ENCODE measurements at places on chromosomes 7 and 10.

DNA sequence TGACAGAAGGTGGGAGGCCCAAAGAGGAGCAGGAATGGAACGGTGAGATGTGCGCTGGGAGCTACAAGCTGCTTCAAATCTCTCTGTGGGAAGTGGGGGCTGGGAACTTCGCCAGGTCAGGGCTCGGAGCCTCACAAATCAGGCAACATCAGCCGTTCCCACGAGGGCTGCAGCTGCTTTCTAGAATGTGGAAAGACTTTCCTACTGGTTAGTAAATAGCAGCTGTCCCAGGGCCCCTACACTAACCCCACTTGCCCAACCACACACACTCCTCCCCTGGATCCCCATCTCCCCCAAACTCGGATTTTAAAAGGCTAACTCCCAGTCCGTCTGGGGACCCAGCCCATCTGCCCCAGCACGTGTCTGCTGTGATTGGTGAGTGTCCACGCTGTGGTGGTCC lies 40.6 kb upstream of the PITRM1 start:
- no peak for DNase-seq

- DNase-seq: no peak
Measured at GRCh38 chr10:118692872-118693271, 61.9 kb downstream of the CACUL1 start.

DNA sequence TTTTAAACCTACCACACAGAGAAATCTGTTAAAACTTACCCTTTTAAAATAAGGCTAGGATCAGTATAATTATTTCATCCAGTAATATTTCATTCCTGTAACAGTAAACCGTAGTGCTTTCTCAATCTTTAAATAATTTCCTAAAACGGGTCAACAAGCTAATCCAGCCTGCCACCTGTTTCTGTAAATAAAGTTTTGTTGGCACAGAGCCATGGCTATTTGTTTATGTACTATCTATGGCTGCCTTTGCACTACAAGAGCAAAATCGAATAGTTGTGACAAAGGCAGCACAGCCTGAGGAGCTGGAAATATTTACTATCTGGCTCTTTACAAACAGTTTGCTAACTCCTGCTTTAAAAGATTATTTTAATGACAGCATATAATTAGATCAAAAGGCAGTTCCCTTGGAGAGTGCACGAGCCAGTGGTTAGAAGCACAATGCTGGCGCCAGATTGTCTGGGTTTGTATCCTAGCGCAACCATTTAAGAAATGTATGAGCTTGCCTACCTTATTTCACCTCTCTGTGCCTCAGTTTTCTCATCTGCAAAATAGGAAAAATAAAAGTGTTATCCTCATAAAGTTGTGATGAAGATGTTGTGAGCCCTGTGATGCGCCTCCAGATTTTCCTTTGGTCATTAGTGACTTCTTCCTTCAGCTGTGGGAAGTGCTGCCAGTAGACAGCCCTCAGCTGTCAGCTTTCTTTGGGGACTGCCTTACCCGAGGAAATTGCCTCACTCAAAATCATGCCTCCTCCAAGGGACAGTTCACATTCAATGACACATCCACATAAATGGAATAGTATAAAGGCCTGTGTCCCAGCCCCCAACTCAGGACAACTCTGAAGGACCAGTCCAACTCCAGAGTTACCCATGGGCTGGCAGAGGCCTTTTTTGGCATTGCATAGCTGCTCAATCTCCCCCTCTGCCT lies 11.8 kb upstream of the MIOS start:
- peak; percentile 85 for DNase-seq

- no peak for DNase-seq
Measured at GRCh38 chr10:112365014-112365432, 8.9 kb upstream of the ACSL5 start.

DNA sequence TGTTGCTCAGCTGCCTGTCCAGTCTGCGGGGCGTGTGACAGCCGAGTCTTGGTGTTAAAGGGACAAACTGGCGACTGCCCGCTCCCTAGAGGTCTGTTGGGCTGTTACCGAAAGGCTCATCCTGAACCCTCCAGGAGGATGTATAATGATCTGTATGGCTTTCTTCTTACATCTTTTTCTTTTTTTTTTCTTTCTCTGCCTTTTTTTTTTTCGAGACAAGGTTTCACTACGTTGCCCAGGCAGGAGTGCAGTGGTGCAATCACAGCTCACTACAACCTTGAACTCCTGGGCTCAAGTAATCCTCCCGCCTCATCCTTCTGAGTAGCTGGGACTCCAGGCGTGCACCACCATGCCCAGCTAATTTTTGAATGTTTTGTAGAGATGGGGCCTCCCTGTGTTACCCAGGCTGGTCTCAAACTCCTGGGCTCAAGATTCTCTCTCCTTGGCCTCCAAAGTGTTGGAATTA lies 857 bp downstream of the INTS15 start:
- no peak for DNase-seq

Measured in NCI-H1930 (cell line).